ENCODE measurements at places on chromosomes 7 and 10. TPM values are rescaled to one million over a fixed set of nuclear protein-coding genes. Genes with fewer than 3 reads are reported as not detected.

DNA sequence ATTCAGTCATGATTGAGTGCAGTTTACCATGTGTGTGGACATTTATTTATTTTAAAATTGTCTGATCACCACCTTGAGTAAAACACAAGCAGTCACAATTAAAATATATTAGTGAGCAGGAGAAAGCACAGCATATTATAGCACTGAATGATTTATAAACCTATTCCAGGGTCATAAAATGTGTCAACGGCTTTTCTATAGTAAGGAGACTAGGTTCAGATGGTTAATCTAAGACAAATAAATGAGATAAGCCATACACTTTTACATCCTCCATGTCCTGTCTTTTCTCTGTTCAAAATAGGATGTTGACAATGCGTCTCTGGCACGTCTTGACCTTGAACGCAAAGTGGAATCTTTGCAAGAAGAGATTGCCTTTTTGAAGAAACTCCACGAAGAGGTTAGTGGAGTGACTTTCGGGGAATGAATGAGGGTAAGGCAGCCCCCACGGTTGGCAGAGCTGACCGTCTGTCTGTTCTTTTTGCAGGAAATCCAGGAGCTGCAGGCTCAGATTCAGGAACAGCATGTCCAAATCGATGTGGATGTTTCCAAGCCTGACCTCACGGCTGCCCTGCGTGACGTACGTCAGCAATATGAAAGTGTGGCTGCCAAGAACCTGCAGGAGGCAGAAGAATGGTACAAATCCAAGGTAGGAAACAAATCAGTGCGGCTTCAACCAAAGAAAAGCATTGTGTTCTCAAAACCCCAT is 5.4 kb downstream of the VIM start:
- no peak for DNase-seq

DNA sequence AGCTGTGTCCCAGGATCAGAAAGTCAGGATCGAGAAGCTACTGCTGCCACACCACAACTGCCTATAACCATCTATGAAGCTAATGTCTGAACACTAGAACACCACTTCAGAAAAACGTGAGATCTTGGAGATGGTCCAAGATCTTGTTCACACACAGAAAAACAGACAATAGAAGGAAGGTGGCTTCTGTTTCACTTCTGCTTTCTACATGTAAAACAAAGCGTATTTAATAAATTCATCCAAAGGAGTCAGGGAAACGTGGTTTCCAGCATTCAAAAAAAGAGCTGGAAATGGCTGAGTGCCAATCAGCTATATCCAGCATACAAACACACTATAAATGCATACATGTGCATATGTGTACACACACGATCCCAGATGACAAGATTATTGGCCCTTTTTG is 70.2 kb upstream of the CCDC71L start:
- DNase-seq: no peak

- no peak for DNase-seq
Observed at GRCh38 chr10:21166557-21167287, 269.6 kb upstream of the NEBL start.

DNA sequence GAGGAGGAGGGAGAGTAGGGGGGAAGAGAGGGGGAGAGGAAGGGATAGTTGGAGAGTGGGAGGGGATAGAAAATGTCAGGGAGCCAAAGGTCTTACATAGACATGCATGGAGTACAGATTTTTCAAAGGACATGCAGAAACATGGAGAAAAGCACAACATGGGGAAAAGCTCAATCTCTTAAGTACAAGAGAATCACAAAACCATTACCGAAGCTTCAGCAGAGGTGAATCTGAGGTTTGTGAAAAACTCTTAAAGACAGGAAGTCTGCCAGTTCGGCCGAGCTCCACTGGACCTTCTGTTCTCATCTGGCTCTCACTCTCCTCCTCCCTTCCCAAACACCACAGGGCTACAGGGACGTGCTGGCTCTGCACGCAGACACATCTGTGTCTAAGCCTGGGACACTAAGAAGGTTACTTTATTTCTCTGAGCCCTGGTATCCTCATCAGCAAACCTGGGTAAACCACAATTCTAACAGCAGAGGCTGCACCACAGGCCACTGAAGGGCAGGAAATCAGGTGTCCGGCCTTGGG is 133.9 kb downstream of the COBL start:
- DNase-seq: no peak

TMEM184A gene
- polyA plus RNA-seq: 14.3 TPM

KCNH2 gene
- 0.41 TPM for polyA plus RNA-seq

CYP2C8 gene
- not detected for polyA plus RNA-seq

GNAT3 gene
- not detected for polyA plus RNA-seq
